MM.1S (cell line): ENCODE measurements at places on chromosomes 12 and 14.

DNA sequence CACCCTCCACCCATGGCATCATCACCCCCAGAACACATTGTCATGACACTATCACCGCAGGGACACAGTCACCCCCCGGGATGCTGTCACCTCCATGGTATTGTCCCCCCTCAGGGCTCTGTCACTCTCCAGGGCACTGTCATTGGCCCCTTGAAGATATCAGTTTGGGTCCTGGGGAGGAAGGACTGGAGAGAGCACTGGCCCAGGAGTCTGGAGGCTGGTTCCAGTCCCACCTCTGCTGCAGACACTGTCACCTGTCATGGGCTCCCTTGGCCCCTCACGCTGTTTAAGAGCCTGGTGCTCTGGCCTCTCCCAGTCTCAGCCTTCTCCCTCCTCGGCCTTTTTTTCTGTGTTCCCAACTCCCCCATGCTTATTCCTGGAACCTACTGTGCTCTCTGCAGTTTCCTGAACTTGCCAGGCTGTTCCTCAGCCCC is 31.9 kb downstream of the SERPINA3 start:
- H3K27me3 ChIP-seq, result no peaks in the 10 kb centered on the region
- H3K27ac ChIP-seq, result no peak overlapping the region
- no peak for DNase-seq
- no peaks in the 10 kb centered on the region for H3K36me3 ChIP-seq
- no peaks in the 10 kb centered on the region for H3K4me1 ChIP-seq

- no peak overlapping the region for H3K4me3 ChIP-seq
- H3K27me3 ChIP-seq, result no peaks in the 10 kb centered on the region
- no peak for DNase-seq
- no peaks in the 10 kb centered on the region for H3K4me1 ChIP-seq
- no peak overlapping the region for H3K27ac ChIP-seq
- no peaks in the 10 kb centered on the region for H3K36me3 ChIP-seq
These were observed 51.5 kb downstream of the DBX2 start for GRCh38 chr12:44999355-44999754.

DNA sequence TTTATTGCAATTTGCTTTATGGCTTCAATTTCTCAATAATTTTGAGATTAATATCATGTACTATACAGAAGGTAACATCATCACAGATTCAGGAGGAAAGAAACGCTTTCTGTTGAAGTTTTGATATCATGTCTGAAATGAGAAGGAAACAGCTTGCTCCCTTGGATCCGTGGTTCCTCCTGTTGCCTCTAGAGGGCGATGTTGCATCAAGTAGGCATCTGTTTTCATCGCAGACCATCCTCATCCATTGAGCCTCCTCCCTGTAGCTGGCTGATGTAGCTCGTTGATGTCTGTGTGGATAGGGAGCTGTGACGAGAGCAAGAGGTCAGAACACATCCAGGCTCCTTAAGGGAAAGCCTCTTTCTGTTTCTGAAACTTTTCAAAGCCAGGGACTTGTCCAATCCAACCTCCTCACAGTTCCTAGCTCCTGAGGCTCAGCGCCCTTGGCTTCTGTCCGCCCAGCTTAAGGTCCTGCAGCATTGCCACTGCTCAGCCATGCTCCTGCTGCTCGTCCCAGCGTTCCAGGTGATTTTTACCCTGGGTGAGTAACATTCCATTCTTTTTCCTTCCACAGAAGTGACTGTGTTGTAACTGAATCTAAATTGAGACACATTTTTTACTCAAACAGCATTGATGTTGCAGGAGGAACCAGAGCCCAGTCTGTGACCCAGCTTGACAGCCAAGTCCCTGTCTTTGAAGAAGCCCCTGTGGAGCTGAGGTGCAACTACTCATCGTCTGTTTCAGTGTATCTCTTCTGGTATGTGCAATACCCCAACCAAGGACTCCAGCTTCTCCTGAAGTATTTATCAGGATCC is 304.8 kb upstream of the OR4E1 start:
- peak; percentile 59 for DNase-seq
- H3K4me1 ChIP-seq, result no peaks in the 10 kb centered on the region
- H3K27me3 ChIP-seq, result no peaks in the 10 kb centered on the region
- H3K4me3 ChIP-seq, result no peak overlapping the region

DNA sequence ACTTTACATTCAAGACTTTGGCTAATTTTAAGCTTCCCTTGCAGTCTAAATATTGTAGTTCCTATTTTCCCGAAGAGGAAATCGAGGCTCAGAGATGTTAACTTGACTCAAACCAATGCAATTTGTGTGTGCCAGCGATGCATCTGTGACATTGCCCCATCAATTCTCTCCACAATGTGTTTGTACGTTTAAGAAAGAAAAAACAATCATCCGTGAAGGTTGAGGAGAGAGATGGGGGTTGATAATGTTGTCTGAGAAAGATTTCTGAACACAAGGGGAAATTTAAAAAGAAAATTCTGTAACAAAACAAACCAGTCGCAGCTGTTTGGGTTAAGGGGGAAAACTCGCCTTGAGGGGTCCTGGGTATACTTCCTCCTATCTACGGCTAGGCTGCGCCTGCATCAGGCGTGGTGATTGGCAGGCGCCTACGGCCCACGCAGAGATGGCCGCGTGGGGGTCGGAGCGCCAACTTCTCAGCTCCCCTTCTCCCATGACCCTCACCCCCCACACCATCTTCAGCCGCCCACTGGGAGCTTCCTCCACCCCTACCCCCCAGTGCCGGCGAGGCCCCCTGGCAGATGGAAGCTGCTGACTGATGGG is 12.3 kb downstream of the SIX1 start:
- H3K27ac ChIP-seq, result no peak overlapping the region
- DNase-seq, result no peak
- no peaks in the 10 kb centered on the region for H3K36me3 ChIP-seq
- no peak overlapping the region for H3K4me3 ChIP-seq
- H3K27me3 ChIP-seq, result no peaks in the 10 kb centered on the region
- H3K4me1 ChIP-seq, result peaks cover under 1% of the 10 kb centered on the region; the same call in 1 of the 2 replicates

DNA sequence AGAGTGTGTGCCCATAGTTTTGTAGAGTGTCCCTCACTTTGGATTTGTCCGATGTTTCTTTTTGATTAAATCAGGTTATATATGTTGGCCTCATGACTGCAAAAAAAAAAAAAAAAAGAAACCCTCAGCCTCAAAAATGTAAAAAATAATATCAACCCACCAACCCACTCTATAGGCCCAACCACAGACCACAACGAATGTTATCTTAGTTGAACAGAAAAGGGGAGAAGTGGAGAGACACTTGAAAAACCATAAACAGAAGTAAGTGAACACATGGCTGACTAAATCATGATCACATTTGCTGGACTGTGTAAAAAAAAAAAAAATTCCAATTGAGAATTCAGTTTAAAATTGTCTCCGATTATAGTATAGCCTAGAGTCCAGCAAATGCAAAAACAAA is 45.5 kb upstream of the ST8SIA1 start:
- no peak for DNase-seq
- no peak overlapping the region for H3K4me3 ChIP-seq
- no peaks in the 10 kb centered on the region for H3K4me1 ChIP-seq
- H3K27ac ChIP-seq, result no peak overlapping the region

- H3K27ac ChIP-seq, result no peak overlapping the region
- DNase-seq, result no peak
- 0 out of 2 replicates have a peak, but pooled peaks cover 4% of the 10 kb centered on the region for H3K4me1 ChIP-seq
- H3K4me3 ChIP-seq, result no peak overlapping the region
- no peaks in the 10 kb centered on the region for H3K27me3 ChIP-seq
- no peaks in the 10 kb centered on the region for H3K36me3 ChIP-seq
These were observed 547.1 kb downstream of the CCER1 start for GRCh38 chr12:90407841-90408240.

DNA sequence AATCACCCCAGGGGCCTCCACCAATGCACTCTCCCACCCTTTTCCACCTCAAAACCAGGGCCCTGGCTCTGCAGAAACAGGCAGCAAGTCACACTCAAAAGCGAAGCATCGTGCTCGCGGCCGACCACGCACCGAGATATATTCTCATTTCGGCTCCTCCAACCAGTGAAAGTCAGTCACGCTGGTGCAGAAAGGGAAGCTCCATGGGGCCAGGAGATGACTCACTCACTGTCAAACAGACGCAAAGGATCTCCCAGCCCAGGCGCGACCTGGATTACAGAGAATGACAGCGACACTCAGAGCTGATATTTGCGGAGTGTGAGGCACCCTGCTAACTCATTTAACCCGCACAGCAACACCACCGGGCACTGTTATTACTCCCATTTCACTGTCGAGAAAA is 173.6 kb downstream of the CALM1 start:
- no peak overlapping the region for H3K4me3 ChIP-seq
- H3K4me1 ChIP-seq, result no peaks in the 10 kb centered on the region
- H3K36me3 ChIP-seq, result no peaks in the 10 kb centered on the region
- no peaks in the 10 kb centered on the region for H3K27me3 ChIP-seq
- no peak for DNase-seq

DNA sequence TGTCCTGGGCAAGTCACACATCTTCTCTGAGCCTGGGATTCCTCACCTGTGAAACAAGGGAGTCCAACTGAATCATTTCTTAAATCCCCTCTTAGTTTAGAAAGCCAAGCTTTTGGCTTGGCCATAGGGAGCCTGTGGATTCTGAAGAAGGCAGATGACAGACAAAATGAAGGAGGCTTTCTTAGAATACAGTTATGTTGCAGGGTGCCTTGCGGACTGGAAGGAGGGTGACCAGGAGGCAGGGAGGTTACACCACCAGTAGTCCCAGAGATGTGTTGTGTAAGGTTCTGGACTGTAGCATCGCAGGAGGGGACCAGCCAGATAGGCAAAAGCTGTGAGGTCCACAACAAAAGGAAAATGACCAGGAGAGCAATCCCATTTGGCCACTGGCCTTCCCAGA is 8.2 kb upstream of the ACVR1B start:
- H3K4me1 ChIP-seq, result no peaks in the 10 kb centered on the region
- H3K27ac ChIP-seq, result no peak overlapping the region
- DNase-seq, result no peak
- H3K36me3 ChIP-seq, result no peaks in the 10 kb centered on the region
- no peak overlapping the region for H3K4me3 ChIP-seq
- H3K27me3 ChIP-seq, result peaks cover 23% of the 10 kb centered on the region

DNA sequence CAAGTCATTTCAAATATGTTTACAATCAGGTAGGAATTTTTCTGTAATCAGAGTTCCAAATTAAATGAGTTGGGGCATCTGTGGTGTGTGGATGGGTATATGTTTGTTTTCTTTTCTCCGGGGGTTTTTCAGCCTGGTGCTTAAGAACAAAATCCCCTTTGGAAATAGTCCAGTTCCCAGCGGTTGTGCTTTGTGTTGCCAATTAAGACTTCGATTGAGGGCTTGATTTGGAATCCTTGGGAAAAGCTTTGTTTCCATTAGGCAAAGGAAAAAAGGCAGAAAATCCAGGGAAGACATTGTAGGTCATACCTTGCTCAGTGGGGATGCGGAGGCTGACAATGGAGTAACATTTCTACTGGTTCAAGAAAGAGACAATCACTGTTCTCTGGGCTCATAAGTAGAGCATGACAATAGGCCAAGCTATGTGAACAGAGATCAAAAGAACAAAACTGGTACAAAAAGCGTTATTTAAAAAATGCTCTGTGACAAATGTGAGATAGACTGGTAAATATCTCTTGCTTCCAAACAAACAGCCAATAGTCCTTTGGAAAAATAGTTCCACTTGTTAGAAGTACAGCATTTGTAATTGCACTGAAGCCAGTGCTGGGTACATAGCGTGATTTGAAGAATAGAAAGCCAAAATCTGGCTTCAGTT is 79.7 kb downstream of the EML1 start:
- no peak overlapping the region for H3K4me3 ChIP-seq
- no peaks in the 10 kb centered on the region for H3K36me3 ChIP-seq
- no peak overlapping the region for H3K27ac ChIP-seq
- H3K4me1 ChIP-seq, result no peaks in the 10 kb centered on the region
- H3K27me3 ChIP-seq, result no peaks in the 10 kb centered on the region

DNA sequence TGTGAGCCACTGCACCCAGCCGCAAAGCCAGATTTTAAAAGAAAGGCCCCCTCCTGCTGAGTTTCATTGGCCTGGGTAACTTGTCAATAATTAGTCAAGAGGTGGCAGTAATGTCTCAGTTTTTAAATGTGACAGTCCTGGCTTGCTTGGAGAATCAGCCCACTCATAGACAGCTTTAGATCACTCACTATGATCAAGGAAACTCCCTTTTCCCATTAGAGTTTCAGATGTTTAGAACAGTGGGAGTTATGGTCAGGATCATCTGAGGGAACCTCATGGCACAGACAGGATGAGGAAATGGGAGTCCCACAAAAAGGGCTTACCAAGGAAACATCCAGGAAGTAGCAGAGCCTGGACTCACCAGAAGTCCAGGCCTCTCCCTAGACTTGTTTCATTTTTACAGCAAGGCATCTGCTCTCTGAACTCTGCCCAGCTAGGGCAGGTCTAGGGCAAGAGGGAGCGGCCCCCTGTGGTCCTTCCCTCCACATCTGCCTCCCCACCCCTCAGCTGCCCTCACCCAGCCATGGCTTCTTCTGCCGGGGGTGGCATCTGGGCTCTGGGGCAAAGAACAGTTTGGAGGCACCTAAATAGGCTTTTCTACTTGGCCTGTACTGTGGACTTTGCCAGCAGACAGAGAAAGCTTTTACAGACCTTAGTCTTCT is 11.2 kb downstream of the BCL2L14 start:
- peak; percentile 31 for DNase-seq
- H3K36me3 ChIP-seq, result no peaks in the 10 kb centered on the region
- H3K27ac ChIP-seq, result no peak overlapping the region
- H3K4me1 ChIP-seq, result no peaks in the 10 kb centered on the region
